Kidney glomerular epithelial cell (primary cell): ENCODE measurements at places on chromosomes 11 and 22.

- DNase-seq: no peak
Measured at GRCh38 chr11:57885298-57886050, 123.9 kb downstream of the CTNND1 start.

- DNase-seq: no peak
Measured at GRCh38 chr11:66541892-66542291, 4.0 kb downstream of the ZDHHC24 start.

DNA sequence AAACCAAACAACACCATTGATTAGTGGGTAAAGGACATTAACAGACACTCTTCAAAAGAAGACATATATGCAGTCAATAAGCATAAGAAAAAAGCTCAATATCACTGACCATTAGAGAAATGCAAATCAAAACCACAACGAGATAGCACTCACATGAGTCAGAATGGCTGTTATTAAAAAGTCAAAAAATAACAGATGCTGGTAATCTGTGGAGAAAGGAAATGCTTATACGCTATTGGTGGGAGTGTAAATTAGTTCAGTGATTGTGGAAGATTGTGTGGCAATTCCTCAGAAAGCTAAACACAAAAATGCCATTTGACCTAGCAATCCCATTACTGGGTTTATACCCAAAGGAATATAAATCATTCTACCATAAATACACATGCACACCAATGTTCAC, 182.6 kb downstream of the TRPC6 start:
- no peak for DNase-seq

- DNase-seq: no peak
Measured at GRCh38 chr11:67694875-67695555, 20.6 kb upstream of the ALDH3B2 start.

- DNase-seq: no peak
Measured at GRCh38 chr11:96238563-96239135, 104.3 kb downstream of the MAML2 start.

DNA sequence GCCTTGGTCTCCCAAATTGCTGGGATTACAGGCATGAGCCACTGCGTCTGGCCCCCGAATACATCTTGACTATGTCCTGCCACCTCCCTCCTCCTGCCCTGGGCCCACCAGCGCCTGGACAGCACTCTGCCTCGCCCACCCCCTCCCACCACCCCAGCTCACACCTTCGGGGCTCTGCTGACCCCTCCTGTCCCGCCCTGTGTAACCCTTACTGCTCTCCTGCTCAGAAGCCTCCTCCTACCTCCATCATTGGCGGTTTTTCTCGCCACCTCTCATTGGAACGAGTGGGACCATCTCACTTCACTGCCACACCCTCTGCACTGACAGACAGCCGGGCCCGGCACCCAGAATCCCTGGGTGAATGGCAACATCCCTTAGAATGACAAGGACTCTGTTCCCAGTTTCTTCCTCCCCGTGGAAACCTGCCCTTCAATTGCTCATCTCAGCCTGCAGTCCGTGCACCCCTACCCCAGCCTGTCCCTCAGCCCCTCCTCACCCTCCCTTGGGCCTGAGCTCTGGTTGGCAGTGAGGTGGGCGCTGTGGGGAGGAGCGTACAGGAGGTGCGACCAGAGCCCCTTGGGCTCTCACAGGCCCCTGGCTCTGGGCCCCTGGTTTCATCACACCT, 32.2 kb downstream of the LRRC74B start:
- no peak for DNase-seq

GRCh38 chr22:21754523-21754922, 18.9 kb upstream of the YPEL1 start:
- DNase-seq: no peak

- DNase-seq: no peak
Measured at GRCh38 chr11:9136741-9137140, 45.3 kb upstream of the SCUBE2 start.

DNA sequence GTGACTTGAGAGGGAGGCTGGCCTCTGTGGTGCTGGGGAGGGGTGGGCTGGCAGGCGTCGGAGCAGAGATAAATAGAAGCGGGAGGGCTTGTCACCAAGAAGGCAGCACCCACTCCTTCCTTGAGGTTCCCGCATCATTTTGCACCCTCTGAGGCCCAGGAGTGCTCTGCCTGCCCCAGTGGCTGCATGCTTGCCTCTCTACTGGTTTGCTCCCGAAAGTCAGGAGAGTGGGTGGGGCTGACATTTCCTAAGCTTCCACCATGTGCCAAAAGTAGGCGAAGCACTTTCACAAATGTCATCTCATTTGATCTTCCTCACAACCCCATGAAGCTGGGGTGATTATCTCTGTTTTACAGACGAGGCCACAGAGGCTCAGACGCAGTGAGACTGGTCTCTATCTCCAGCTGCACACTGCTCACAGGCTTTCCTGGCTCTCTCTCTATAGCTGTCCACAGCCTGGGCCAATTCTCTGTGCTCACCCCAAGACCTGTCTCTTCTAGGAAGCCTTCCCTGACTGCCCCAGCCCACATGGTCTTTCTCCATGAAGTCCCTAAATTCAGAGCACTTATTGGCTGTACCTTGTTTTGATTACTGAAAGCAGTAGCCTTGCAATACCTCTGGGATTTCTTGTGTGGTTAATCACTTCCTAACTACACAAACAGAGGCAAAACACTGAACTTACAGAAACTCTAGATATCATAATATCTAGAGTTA, 2.6 kb upstream of the UCP3 start:
- no peak for DNase-seq

- DNase-seq: no peak
Measured at GRCh38 chr11:2368178-2368850, 8.8 kb upstream of the CD81 start.

GRCh38 chr22:42430528-42431125, 1.6 kb downstream of the NFAM1 start:
- DNase-seq: no peak

DNA sequence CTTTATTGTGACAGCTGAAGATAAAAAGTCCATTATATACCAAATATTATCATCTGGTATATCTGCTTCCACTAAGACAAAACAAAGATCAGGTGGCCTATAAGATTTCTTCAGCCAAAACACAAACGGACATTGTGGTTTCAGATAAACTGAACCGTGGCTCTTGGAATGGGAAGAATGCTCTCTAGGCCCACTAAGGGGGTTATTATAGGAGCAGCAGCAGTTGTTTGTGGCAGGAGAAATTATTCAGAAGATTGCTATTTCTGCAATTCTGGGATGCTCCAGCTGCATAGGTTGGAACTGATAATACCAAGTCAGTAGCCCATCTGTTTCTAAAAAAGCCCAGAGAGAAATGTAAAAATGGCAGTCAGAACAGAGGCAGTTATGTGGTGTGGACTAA, 145.3 kb downstream of the NCAM1 start:
- DNase-seq: peak; percentile 56

DNA sequence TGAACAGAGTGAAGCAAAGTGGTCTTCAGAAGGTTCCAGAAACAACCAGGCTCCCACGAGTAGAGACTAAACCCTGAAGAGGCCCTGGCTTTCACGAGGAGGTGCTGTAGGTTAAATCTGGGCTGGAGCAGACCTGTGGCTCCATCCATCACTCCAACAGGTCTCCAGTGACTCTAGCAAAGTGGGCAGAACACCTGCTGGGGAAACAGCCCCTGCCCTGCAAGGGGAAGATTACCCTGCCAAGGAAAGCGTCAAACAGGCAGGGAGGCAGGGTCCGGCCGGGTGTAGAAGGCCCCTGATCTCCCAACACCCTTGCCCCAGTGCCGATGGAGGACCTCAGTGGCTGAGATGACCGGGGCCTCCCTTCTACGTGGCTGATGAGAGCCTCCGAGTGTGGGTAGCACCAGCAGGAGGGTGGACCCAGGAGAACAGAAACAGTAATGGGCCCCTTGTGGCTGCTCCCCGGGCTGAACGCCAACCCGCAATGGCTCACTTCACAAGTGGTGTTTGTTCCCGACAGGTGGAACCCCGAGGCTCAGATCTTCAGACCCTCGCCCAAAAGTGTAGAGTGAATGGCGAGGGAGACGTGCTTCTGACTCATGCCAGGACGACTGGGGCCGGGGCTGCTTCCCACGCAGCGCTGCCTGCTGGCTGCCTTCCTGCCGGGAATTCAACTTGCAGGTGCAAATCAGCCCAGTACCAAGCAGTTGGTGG, 112.0 kb downstream of the SHANK2 start:
- no peak for DNase-seq

- no peak for DNase-seq
Measured at GRCh38 chr22:25130462-25130861, 69.2 kb upstream of the CRYBB3 start.

DNA sequence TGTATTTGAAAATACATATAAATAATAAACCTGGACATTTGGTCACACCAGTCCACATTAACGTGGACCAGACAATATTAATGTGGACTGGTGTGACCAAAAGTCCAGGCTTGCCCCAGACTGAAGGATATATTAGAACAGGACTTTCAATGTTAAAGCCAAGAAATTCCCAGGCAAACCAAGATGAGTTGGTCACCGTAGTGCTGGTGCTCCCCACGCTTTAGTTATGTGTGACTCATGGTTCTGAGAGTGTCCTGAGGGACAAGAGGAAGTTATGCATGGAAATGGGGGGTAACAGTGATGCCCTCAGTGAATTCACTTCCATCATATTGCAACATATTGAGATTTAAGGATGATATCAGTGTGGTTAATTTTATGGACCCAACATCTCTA, 31.4 kb downstream of the POU2AF1 start:
- DNase-seq: no peak

- no peak for DNase-seq
Measured at GRCh38 chr11:88169471-88169870, 5.8 kb downstream of the RAB38 start.

- no peak for DNase-seq
Measured at GRCh38 chr11:91365986-91366585, 858.5 kb upstream of the FAT3 start.

DNA sequence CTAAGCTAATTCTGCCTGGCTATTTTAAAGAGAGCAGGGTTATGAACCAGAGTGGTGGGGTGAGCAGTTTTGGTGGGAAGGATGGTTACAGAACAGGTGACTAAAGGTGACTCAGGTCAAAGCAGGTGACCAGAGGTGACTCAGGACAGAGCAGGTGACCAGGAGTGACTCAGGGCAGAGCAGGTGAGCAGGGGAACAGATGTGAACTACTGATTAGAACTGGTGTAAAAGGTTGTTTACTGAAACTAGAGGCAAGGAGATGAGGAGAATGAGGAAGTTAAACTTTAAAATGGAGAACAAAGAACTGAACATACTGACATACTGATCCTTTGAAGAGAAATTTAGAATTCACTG, 15.4 kb upstream of the HYLS1 start:
- no peak for DNase-seq

DNA sequence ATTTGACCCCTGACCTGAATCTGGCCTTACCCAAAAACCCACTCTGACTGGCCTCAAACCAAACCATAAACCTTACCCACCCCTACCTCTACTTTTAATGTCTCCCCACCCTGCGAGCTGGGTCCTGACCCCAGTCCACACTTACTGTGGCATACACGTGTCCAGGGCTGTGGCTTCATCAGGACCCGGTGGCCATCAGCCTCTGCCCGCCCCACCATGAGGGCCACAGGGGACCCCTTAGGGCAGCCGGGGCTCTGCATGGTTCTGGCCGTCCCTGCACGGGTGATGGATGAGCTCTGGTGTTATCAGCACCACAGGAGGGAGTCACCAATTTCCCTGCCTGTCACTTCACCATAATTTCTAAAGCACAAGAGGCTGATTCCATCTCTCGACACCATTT, 87.5 kb upstream of the LMO1 start:
- no peak for DNase-seq

GRCh38 chr11:79101656-79102055, 339.2 kb downstream of the TENM4 start:
- no peak for DNase-seq

DNA sequence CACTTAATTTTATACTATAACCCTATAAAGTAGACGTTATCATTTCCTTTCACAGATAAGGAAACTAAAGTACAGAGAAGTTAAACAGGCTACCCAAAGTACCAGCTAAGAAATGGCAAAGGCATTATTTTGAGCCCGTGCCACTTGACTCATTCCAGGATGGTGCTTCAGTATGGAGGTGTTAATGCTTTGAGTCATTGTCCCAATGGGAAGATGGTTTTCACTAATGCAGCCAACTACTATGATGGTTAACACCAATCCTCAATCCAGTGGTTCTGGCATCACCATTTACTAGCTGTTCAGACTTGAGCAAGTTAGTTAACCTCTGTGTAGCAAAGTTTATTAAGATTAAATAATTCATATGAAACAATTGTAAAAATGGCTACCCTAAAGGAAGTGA, 123.1 kb upstream of the SLC5A12 start:
- DNase-seq: no peak

GRCh38 chr11:110147962-110148709, 54.9 kb downstream of the ZC3H12C start:
- DNase-seq: peak; percentile 26

GRCh38 chr11:28476049-28476448, 367.9 kb downstream of the METTL15 start:
- DNase-seq: no peak

- no peak for DNase-seq
Measured at GRCh38 chr22:29266564-29267461, 968 bp downstream of the RHBDD3 start.

- no peak for DNase-seq
Measured at GRCh38 chr11:125170001-125170509, 5.5 kb downstream of the PKNOX2 start.

DNA sequence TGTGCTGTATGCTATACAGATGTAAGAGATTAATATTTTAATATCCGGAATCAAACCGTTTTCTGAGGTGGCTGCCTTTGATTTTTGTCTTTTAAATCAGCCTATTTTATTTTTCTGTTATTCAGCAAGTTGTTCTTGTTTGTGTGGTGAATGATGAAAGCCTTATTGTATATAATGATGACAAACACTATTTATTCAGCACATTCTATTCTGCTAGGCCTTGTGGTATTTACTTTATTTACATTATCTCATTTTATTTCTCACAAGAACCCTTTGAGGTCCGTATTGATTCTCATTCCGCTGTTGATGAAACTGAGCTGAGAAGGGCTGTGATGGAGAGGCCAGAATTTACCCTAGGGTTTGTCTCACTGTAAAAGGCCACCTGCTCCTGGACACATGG, 40.5 kb downstream of the KREMEN1 start:
- DNase-seq: no peak

GRCh38 chr22:40200795-40201530, 23.2 kb downstream of the TNRC6B start:
- no peak for DNase-seq

DNA sequence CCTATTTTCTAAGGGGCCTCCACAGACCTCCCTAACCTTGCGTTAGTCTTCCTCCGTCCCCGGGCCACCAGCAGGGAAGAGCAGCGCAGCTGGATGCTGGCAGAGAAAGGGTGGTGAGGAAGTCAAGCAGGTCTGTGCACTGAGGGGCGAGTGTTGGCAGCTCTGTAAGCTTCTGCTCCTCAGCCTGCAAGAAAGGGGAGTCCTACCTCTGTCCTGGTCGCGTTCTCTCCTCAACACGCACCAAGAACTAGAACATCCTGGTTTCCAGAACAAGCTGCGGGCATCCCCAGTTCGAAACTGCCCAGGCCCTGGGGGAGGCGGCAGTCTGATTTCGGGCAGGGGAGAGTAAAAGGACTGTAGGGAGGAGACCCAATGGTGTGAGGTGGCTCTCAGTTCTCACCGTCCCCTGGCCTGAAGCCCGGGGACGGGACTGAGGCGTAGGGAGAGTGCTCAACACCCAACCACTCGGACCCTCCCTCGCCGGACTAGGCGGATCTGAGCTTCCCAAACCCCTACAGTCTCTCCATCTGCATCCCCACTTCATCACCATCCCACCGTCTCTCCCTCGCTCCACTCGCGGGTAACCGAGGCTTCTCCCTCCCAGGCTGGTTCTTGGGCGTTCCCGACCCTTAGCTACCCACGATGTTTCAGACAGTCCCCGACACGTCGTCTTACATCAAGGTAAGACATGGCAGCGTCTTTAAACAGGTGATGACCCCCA, 7.7 kb upstream of the FLI1 start:
- no peak for DNase-seq

- no peak for DNase-seq
Measured at GRCh38 chr22:47205081-47205491, 442.6 kb downstream of the TBC1D22A start.
